ENCODE measurements at places on chromosomes 2 and 18.
A peak's percentile ranks its signal among the peaks of the same experiment; 100 is the strongest.

DNA sequence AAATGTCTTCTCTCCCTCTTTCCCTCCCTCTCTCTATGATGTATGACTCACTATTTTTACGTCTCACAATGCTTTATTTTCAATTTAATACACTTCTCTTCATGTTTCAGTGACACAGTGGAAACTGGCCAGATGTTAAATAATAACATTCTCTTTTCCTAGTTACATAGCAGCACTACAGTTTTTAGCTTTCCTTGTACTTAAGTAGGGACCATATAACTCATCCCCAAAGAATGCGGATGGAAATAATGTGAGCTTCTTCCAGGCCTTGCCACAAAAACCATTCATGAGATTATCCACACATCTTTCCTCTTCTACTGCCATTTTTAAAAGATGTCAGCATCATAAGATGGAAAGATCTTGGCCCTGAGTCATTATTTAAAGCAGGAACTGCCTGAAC, 789.4 kb downstream of the LRP1B start:
- peak; percentile 31 for DNase-seq

- DNase-seq = no peak
These were observed 86.3 kb downstream of the ALPK2 start for GRCh38 chr18:58542426-58543159.

DNA sequence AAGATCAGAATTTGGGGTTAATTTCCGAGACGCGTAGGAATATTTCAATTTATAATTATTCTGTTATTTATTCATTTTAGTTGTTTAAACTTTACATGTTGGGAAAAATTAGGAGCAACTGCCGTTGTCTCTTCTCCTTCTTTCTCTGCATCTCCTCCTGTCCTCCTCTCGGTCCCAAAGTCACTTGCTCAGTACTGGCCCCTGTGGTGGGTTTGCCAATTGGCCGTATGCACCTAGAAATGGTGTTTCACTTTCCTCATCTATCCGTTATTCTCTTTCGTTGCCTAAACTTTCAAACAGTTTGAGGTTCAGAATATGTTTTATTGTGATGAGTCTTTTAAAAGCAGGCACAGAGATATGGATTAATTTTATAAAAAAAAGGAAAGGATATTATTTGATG, 517.9 kb downstream of the PLCL1 start:
- DNase-seq = no peak

DNA sequence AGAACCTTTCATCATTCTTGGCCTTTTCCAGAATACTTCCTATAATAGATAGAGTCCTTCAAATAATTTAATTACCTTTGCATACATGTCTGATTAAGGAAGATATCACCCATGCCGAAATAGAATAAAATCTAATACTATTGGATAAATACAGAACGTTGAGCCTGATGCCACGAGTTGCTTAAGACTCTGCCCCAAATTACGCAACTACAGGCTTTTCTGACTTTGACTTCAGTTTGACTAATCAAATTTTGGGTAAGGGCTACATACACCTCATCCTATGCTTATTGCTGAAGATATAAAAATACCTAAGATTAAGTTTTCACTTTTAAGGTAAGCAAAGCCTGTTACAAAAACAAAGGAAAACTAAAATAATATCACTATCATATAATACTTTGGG, 1065.1 kb upstream of the NRXN1 start:
- no peak for DNase-seq

DNA sequence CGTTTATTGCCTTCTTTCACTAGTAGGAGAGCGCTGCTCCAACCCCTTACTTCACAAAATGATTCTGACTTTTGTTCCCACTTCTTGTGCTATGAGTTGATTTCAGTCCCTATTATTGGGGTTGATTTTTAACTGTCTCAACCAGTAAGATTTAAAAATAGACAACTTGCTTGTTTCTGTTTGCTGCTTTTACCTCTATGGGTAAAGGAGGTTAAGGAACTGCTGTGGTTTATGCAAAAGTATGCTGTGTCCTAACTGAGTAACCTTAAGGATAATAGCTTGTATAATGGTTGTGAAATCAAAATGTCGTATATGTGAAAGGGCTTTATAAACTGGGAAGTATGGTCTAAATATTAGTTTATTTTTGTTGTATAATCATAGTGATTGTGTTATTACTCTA, 22.6 kb downstream of the ALMS1 start:
- DNase-seq = no peak

DNA sequence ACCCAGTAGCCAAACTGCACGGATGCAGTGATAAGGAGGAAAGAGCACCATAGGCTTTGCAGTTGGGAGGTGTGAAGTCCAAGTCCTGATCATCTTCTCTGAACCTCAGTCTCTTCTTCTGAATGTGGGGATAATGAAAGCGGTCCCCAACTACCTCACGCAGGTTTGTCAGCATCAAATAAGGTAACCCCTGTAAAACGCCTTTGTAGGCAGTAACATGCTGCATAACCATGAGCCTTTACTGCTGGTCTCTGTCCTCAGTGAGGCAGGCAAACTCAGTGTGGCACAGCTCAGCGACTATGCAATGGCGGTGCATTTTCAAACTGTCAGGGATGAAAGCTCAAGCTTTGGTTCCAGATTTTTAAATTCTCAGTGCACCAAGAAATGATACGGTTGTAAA, 46.1 kb downstream of the DNMT3A start:
- DNase-seq = no peak

DNA sequence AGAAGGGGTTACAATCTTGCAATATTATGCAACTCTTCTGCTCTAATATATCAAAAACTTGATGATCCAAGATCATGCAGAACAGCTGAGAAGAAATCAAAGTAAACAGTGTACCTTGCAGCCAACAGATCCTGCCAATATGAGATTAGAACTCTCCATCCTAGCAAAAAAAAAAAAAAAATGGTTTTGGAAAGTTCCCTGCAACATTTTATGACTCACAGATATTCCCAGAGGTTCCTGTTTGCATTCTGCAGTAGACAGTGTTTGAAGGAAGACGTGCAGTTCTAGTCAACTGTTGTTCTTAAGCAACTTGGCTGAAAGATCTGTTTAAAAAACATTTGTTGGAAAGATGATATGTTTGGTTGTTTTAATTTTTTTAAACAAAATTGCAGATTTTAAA, 103.6 kb upstream of the WDR75 start:
- peak; percentile 24 for DNase-seq

- no peak for DNase-seq
These were observed 257.3 kb downstream of the BCL2 start for GRCh38 chr18:63062246-63062645.

GRCh38 chr2:187612857-187613256, 58.6 kb upstream of the TFPI start:
- no peak for DNase-seq

DNA sequence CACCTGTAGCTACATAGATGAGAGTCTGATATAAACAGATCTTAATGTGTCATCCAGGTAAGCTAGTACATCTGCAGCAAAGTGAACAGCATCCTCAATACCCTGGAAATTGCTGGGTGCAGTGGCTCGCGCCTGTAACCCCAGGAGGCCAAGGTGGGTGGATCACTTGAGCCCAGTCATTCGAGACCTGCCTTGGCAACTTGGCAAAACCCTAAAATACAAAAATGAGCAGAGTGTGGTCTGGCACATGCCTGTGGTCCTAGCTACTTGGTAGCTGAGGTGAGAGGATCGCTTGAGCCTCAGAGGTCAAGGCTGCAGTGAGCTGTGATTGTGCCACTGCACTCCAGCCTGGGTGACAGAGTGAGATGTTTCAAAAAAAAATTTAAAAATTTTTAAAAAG, 233.9 kb upstream of the SP5 start:
- DNase-seq = no peak
